ENCODE measurements at places on chromosomes 13 and 19. TPM values are rescaled to one million over a fixed set of nuclear protein-coding genes. Genes with fewer than 3 reads are reported as not detected.

S1PR4 gene
- total RNA-seq, result 48.5 TPM

KLC3 gene
- total RNA-seq, result 0.18 TPM

- no peaks in the 10 kb centered on the region for H3K4me1 ChIP-seq
- H3K27me3 ChIP-seq, result no peaks in the 10 kb centered on the region
- H3K36me3 ChIP-seq, result no peaks in the 10 kb centered on the region
- H3K4me3 ChIP-seq, result no peak overlapping the region
These were observed 88.3 kb upstream of the PCDH9 start for GRCh38 chr13:67318398-67318797.

SMAD9 gene
- not detected for total RNA-seq

DNA sequence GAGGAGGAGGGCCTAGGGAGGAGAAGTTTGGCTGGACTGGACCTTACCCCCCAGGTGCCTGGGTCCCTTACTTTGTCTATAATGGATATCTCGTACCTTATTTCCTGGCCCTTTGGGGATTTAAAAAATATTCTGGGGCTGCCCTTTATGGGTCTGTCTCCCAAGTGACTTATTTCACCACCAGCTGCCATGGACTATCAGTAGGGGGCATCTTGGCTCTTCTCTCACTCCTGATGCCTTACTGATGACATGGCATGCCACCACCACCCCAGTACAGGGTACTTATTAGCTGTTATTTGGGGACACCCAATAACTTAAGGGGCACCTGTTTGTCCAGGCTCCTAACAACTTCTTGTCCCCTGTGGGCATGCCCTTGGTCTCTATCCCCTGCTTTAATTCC lies 38.0 kb downstream of the NFIX start:
- no peak for DNase-seq
- H3K27me3 ChIP-seq, result peaks cover 2% of the 10 kb centered on the region
- no peaks in the 10 kb centered on the region for H3K36me3 ChIP-seq
- H3K4me1 ChIP-seq, result peaks cover 4% of the 10 kb centered on the region
- no peak overlapping the region for H3K27ac ChIP-seq

RASIP1 gene
- 1.0 TPM for total RNA-seq

GRCh38 chr13:55705526-55705925 lies 1435.2 kb upstream of the PRR20A start:
- no peak overlapping the region for H3K27ac ChIP-seq
- H3K4me3 ChIP-seq, result no peak overlapping the region
- H3K36me3 ChIP-seq, result no peaks in the 10 kb centered on the region
- H3K27me3 ChIP-seq, result no peaks in the 10 kb centered on the region

GRCh38 chr19:2454962-2455850 lies 1.6 kb downstream of the LMNB2 start:
- H3K27ac ChIP-seq, result peak overlapping the region; percentile 79
- H3K27me3 ChIP-seq, result no peaks in the 10 kb centered on the region
- DNase-seq, result no peak
- peaks cover 17% of the 10 kb centered on the region for H3K4me1 ChIP-seq

DNA sequence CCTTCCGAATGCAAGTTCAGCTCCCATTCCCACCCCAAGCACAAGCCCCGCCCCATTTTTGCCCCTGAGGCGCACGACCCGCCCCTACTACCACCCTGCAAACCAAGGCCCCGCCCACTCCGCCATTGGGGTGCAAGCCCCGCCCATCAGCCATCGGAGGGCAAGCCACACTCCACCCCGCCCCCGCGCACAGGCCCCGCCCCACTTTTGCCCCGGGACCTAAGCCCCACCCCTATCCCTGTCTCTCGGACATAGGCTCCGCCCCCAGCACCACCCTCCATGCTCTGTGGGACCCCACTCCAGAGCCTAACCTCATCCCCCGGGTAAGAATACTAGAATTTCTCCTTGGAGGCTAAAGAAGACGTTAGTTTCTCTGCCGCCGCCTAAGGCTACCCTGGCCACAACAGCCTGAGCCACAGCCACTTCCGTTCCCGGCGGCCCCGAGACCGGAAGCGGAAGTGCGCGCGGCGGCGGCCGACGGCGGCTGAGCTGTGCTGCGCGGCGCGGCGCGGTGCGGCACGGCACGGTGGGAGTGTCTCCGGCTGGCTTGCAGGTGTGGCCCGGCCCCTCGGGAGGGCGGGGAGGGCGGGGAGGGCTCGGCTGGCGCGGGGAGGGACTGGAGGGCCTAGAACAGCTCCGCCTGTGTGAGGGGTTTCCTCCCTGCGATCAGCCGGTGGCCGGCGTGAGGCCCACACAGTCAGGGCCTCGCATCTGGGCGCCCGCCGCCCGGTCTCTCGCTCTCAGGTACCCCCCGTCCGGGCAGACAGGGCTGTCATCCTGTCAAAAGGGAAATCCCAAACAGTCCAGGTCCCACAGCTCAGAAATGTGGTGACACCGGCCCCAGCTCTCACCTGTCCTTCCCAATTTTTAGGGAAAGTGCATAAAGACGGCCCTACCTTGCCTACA lies at the start of gene ZNF333:
Gene ZNF333, plus strand, starts transcription at position 451 of the 906 bp plus-strand sequence. CDS start 3,444 bp downstream, outside the sequence.
- peaks cover 11% of the 10 kb centered on the region for H3K4me1 ChIP-seq
- H3K36me3 ChIP-seq, result peaks cover under 1% of the 10 kb centered on the region
- H3K27me3 ChIP-seq, result no peaks in the 10 kb centered on the region
- H3K27ac ChIP-seq, result peak within 1 kb of the TSS; percentile 100

DNA sequence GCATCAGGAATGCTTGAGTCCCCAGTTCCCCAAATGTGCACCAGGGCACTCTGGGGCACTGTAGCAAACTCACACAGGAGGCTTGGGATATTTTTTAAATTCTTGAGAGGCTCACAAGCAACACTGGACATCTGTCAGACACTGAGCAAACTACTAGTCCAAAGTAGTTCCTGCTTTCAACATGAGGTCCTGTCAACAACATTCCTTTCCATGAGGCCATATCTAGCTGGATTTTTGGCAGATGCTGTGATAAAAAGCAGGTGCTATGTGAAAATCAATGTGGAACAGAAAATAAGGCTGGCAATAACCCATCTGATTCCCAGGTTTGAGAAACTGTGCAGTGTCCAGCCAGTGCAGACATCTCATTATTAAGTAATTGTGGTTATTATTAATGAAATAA lies 50.5 kb downstream of the STARD13 start:
- no peak overlapping the region for H3K4me3 ChIP-seq
- no peaks in the 10 kb centered on the region for H3K4me1 ChIP-seq
- H3K36me3 ChIP-seq, result no peaks in the 10 kb centered on the region
- peaks cover 6% of the 10 kb centered on the region for H3K27me3 ChIP-seq
- no peak overlapping the region for H3K27ac ChIP-seq
- no peak for DNase-seq

PTH2 gene
- not detected for total RNA-seq

- no peak overlapping the region for H3K4me3 ChIP-seq
- no peaks in the 10 kb centered on the region for H3K27me3 ChIP-seq
- H3K36me3 ChIP-seq, result peaks cover 40% of the 10 kb centered on the region
- H3K27ac ChIP-seq, result no peak overlapping the region
These were observed 106.2 kb upstream of the KLF5 start for GRCh38 chr13:72952529-72953141.

DNA sequence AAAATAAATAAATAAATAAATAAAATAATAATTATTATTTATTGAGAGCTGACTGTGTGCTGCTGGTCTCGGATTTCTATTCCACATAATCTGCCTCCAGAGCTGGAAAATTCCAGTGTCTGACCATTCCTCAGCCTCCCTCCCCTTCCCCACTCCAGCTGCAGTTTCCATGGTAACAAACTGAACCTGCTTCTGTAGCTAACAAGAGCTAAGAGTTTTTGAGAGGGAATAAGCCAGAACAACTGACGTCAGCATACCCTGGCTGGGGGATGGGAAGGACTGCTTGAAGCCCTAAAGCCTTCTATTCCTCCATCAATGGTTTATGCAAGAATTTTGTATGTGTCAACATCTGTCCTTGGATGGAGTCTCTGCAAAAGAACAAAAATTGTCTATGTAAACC lies 26.0 kb upstream of the PEG3 start:
- H3K27me3 ChIP-seq, result no peaks in the 10 kb centered on the region
- no peak overlapping the region for H3K27ac ChIP-seq
- no peaks in the 10 kb centered on the region for H3K36me3 ChIP-seq

DNA sequence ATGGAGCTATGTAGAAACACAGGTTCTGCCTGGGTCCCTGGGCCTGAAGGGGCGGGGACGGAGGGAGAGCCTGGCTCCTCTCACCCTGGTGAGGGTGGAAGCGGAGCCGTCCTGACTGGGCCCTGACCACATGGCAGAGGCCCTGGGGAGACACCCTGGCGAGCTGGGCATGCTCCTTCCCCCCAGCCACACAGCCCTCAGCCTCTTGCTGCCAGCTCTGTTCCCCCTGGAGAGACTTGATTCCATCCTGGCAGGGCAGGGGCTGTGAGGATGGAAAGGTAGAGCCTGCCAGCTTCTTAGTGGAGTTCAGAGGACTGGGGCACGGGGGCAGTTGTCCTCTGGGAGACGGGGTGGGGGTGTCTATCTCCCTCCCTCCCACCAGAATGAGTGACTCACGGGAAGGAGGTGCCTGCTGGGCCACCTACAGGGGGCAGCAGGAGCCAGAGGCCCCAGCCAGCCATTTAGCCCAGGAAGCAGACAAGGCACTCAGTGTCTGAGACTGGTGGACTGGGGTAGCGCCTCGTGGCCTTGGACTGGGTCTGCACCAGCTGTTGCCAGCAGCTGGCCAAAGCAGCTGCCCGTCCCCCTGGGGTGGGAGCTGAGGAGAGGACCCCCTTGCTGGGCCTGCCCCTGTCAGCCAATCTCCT lies 22.8 kb upstream of the RNF17 start:
- H3K27ac ChIP-seq, result no peak overlapping the region
- H3K4me3 ChIP-seq, result no peak overlapping the region
- H3K36me3 ChIP-seq, result no peaks in the 10 kb centered on the region
- H3K27me3 ChIP-seq, result peaks cover 21% of the 10 kb centered on the region
- H3K4me1 ChIP-seq, result peaks cover under 1% of the 10 kb centered on the region
- no peak for DNase-seq

ATP8A2 gene
- total RNA-seq, result 0.11 TPM

- DNase-seq, result no peak
- no peaks in the 10 kb centered on the region for H3K27me3 ChIP-seq
- H3K36me3 ChIP-seq, result no peaks in the 10 kb centered on the region
- H3K4me3 ChIP-seq, result no peak overlapping the region
- H3K27ac ChIP-seq, result no peak overlapping the region
These were observed 14.6 kb downstream of the RAB20 start for GRCh38 chr13:110546926-110547325.

PSG3 gene
- not detected for total RNA-seq

- no peaks in the 10 kb centered on the region for H3K36me3 ChIP-seq
- no peak overlapping the region for H3K27ac ChIP-seq
- DNase-seq, result no peak
- H3K27me3 ChIP-seq, result no peaks in the 10 kb centered on the region
- no peak overlapping the region for H3K4me3 ChIP-seq
These were observed 175.2 kb downstream of the ENOX1 start for GRCh38 chr13:43611281-43612273.

DNA sequence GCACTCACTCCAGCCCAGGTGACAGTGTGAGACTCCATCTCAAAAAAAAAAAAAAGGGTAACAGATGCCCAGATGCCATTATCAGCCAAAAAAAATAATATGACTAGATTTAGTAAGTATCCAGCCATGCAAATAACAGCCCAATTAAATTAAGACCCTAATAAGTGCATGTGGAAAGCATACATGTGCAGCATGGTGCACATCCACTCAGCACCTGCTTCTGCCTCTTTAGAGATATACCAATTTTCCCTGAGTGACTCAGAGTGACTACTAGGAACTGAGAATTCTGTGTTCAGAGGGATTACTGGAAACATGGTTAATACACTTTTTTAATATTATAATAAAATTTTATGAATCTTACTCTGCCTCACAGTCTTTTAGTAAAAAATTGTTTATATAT lies 29.8 kb upstream of the ZNF675 start:
- H3K27me3 ChIP-seq, result no peaks in the 10 kb centered on the region
- no peaks in the 10 kb centered on the region for H3K4me1 ChIP-seq
- no peak overlapping the region for H3K4me3 ChIP-seq
- no peak overlapping the region for H3K27ac ChIP-seq
- no peaks in the 10 kb centered on the region for H3K36me3 ChIP-seq

Measured in activated T-helper 2 cell treated with anti-CD3 and anti-CD28 coated beads, Interferon-gamma antibody, Interleukin-2, Interleukin-4, amounts not matched to agents 10 μg/mL and 5 μg/mL and 100 μg/mL, durations not matched to agents 14 hours and 24 hours and 36 hours (primary cell).